ENCODE measurements at places on chromosomes 4 and X.

DNA sequence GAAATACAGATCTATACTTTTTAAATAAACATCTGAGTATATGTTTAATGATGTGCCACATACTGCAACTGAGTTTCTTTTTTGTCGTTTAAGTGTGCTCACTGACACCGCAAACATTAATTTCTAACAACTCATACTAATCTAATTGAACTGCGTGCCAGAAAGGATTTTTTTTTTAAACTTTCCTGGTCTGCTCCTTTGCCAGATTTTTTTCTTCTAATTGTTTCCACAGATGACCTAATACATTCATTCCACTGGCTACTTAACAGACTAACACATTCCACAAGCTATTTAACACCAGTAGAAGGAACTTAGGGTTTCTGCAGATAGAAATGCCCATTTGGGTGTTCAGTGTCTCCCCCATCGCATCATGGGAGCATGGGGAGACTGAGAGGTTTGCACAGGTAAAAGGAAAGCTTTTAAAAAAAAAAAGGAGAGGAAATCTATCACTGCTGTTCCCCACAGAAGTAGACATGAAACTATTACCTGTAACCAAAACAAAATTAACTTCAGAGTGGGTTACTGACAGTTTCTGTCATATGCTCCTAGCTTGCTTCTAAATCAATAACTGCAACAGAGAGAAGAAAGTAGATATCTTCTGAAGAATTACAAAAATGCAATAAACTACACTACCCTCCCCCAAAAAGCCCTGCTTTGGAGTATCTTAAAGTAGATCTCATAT lies 31.6 kb downstream of the SH3KBP1 start:
- DNase-seq = no peak

GRCh38 chr4:77599378-77599777 lies 6.2 kb upstream of the CXCL13 start:
- no peak for DNase-seq

- no peak for DNase-seq
Observed at GRCh38 chr4:3174371-3175338, 74.3 kb upstream of the MSANTD1 start.

DNA sequence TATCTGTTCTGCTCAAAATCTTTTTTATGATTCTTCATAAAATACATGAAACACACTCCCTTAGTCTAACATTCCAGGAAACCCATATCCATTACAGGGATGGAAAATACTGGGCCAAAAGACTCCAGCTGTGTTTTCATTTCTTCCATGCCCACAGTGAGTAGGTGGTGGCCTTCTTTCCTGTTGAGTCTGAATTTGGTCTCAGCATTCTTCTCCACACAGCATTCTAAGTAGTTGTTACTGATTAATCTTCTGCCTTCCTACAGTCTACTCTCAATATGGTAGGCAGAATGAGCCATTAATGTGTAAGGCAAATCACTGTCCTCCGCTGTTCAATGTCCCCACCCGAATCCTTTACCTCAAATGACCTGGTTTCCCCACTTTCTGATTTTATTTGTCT lies 370.6 kb upstream of the RPS6KA3 start:
- no peak for DNase-seq

DNA sequence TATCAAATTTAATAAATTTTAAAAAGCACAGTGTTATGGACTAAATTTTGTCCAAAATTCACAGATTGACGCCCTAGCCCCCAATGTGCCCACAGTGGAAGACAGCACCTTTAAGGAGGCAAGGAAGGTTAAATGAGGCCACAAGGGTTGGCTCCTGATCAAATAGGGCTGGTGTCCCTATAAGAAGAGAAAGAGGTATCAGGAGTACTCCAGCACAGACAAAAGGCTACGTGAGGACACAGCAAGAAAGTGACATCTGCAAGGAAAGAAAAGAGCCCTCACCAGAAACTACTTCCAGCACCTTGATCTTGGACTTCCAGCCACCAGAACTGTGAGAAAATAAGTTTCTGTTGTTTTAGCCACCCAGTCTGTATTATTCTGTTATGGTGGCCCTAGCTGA lies 48.8 kb downstream of the FAM13A start:
- DNase-seq = no peak

GRCh38 chr4:36128689-36129088 lies 115.6 kb downstream of the ARAP2 start:
- DNase-seq = no peak

- no peak for DNase-seq
Observed at GRCh38 chrX:41096339-41096955, 11.2 kb downstream of the USP9X start.

- no peak for DNase-seq
Observed at GRCh38 chr4:75235359-75235951, 278.7 kb downstream of the RCHY1 start.

DNA sequence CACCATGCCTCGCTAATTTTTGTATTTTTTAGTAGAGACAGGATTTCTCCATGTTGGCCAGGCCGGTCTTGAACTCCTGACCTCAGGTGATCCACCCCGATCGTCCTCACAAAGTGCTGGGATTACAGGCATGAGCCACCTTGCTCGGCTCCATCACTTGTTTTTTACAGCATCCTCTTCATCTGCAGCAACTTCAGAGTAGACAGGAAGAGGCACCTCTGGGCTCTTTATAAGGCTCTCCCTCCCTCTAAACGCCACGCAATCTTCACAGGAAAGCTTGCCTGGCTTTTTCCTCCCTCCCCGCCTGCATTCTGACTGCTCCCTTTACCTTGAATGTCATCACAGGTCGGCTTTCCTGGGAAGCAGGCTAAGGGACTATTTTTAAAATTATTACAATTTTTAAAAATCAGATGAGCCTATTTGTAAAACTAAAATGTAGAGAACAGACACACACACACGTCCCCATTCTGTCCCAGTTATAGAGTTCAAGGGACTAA lies 111.5 kb upstream of the LDB2 start:
- DNase-seq = no peak

DNA sequence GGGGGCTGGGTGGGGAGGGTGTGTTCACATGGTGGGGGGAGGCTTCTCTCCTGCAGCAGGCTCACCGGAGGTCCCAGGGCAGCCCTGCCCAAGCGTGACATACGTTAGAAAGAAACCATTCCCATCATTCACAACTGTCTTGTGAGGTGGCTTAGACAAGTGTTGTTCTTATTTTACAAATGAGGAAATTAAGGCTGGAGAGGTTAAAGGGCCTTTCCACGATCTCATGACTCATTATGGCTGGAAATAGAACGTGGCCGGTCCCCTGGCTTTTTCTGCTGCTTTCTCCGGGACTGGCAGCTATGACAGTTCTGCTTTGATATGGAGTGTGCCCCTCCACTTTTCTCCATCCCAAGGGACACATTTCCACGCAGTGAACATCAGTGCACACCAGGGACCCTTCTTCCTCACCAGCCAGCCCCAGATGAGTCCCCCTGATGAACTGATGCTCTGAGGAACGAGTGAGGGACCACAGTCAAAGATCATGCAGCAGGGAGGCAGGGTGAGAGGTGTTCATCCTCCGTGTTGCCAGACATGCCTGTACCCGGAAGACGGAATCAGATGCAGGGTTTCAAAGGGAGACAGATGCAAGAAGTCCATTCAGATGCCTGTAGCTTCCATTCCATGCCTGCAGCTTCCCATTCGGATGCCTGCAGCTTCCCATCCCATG lies 64.0 kb upstream of the ACSL1 start:
- no peak for DNase-seq

GRCh38 chrX:113726009-113726408 lies 857.9 kb upstream of the HTR2C start:
- DNase-seq = no peak

- no peak for DNase-seq
Observed at GRCh38 chrX:54171527-54172250, 11.4 kb downstream of the FAM120C start.

GRCh38 chr4:152340818-152341217 lies 195.1 kb downstream of the FBXW7 start:
- no peak for DNase-seq

DNA sequence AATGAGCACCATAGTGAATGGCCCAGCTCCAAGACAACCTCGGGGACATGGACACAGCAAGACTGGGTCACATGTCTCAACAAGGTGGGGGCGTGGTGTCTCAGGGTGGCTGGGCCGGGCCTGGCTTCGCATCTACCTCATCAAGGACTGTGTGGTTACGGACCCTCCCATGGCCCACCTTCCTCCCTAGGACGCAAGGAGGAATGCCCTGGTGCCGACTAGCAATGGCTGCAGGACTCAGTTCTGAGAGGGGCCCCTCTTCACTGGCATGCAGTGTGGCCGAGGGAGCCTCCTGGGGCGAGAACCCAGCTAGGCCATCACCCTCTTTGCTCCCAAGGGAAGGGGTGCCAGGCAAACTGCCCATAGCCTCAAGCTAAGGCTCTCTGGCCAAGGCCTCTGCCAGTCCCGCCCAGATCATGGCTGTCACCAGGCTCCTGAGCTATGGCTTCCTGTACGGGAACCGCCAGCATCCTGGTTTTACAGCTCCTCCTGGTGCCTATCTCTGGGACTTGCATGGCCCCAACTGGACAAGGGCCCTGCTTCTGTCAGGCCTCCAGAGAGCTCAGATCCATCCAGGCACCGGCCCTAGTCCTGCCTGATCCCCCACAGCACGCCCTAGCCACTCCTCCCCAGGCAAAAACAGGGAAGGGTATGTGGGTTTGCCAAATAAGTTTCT lies 218.0 kb upstream of the AGTR2 start:
- no peak for DNase-seq

GRCh38 chr4:156933633-156934258 lies 37.9 kb downstream of the PDGFC start:
- no peak for DNase-seq
